ENCODE measurements at places on chromosomes 12 and 14.

- no peak for DNase-seq
These were observed 73.8 kb upstream of the RFX4 start for GRCh38 chr12:106508966-106509365.

DNA sequence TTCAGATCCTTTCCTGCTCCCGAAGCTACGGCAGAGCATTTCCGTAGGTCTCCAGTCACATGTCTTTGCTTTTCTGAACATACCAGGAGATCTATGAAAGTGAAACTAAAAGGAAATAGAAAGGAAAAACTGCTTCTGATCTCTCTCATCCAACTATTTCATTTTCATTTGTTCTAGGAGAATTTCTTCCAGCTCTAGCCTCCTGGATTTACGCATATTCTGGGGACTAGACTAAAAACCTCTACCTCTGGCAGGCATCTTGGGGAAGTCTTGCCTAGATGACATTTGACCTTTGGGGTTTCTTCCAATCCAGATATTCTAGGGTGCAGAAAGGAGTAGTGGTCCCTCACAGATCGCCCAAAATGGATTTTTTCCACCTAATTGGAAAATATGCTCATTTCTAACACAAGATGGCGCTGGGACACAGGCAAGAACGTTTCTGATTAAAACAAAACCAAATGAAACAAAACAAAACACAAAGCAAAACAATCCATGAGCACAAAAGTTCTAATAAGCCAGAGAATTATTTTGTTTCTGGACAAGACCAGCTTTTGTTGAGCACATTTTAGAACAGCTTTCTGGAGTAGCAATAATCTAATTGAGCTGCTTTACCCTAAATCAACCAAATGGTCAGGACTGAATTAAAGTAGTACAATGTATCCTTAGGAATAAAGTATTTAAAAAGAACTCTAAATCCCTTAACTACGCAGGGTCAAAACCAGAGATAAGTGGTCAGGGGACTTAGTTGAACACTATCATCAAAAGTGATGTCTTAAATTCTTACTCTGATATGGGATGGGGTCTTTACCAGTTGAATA lies 12.3 kb upstream of the PARP11 start:
- no peak for DNase-seq

GRCh38 chr12:97267594-97268202 lies 194.9 kb upstream of the RMST start:
- DNase-seq, result no peak

DNA sequence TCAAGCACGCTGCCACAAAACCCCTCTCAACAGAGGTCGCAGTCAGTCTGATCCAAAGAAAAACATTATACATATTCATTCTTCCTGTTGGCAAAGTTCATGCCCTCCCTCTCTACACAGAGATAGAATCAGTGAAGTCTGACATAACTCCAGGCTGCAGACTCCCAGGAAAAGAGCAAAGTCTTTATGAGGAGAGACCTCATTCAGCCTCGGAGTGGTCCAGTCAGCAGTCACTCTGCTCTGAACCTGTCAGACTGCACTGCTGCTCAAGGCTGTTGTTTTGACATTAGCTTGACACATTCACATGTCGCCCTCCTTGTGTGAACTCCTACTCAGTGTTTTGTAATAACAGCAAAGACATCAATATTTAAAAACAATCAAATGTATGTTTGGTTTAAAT lies 241.2 kb upstream of the G2E3 start:
- DNase-seq, result no peak

GRCh38 chr12:124658806-124659402 lies 91.5 kb upstream of the NCOR2 start:
- no peak for DNase-seq

DNA sequence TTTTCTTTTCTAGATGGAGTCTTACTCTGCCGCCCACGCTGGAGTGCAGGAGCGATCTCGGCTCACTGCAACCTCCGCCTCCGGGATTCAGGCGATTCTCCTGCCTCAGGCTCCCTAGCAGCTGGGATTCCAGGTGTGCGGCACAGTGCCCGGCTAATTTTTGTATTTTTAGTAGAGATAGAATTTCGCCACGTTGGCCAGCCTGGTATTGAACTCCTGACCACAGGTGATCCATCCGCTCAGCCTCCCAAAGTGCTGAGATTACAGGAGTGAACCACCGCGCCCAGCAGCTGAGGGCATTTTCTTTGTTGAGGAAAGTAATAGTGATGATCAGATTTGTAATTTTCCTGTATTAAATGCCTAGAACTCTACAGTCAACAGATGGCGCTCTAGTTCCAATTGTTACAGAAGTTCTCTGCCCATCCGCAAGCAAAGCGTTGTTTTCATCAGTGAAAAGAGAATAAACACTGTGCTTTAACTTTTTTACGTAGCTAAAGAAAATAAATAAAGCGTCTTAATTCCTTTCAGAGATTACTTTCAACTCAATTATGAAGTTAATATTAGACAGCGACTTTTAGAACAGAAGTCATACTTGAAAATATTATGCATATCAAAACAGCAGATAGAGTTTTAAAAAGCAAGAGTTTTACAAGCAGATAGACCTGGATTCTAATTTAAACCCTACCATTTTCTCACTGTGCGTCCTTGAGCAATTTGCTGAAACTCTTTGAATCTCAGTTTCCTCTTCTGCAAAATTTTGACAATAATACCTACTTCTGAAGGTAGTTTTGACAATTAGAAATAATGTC lies 335.1 kb downstream of the DUSP6 start:
- DNase-seq, result peak; percentile 63

- DNase-seq, result no peak
These were observed 128.1 kb downstream of the ASCL1 start for GRCh38 chr12:103085541-103085940.

DNA sequence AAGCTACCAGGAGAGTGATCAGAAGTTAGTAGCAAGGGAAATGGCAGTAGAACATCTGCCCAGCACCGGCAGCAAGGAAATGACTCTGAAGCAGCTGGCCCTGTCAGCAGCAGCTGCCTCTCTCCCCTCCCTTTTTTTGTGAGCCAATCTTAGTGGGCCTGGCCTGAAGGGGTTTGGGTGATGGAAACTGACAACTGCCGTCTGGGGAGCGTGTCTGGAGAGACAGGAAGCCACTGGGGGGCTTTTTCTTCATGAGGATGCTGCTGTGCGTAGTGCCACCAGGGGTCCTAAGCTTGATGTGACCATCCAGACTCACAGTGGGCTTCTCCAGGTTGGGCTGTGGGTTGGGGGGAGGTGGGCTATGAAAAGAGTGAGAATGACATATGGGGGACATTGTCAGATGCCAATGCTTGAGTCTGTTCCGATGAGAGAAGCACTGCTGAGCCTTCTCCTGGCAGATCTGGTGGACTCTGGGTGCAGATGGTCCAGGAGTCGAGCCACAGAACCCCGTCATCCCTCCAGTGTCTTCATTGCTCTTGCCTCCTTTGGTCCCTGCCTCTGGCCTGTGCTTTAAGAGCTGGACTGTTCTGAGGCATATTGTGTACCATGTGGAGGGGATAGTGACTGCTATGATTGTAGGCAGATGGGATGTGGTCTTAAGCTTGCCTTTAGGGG lies 87.6 kb upstream of the HIF1A start:
- peak; percentile 19 for DNase-seq

DNA sequence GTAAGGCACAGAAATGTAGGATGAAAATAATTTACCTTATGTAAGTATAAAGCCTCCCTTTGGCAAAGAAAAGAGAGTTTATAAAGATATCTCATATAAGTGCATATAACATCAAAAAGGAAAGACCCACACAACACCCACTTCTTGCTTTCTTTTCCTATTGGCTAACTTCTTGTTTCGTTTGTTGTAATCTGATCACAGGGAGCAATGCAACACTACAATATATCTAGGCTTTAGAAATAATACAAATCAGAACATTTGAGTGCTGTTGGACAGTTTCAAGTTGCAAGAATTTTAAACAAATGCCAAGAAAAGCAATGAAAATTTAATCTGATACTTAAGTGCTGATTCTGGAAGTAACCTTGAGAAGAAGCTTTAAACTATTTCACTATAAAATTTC lies 1.3 kb downstream of the FGD6 start:
- DNase-seq, result no peak

GRCh38 chr12:132218527-132218875 lies 74.2 kb downstream of the NOC4L start:
- DNase-seq, result no peak

Measured in NCI-H187 (cell line).